CD4-positive, alpha-beta T cell treated with Interleukin-1 beta for 1 hour (primary cell): ENCODE measurements at places on chromosomes 11 and 22.

GRCh38 chr11:854601-855329, 12.1 kb downstream of the TSPAN4 start:
- no peak for DNase-seq

DNA sequence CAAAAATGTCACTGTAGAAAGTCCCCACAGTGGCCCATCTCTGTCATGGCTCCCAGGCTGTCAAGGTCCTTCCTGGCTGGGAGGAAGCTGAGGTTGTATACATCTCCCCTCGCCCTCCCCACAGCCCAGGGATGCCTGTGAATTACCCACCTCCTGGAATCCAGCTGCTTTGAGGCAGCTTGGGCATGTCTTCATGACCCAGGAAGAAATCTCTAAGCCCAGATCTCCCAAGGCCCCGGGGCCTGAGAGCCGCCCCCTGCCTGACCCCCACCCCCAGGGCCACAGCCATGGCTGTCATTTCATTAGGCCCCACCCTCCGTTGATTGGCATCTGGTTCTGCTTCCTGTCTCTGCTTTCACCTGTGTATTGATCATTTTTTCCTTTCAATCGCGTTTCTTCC, 207.5 kb downstream of the TBC1D22A start:
- DNase-seq = no peak

- no peak for DNase-seq
Observed at GRCh38 chr11:128653801-128654231, 40.1 kb upstream of the FLI1 start.

GRCh38 chr11:66339686-66340483, 3.7 kb upstream of the RIN1 start:
- DNase-seq = no peak

GRCh38 chr11:61679893-61680621, at the start of gene DAGLA:
DAGLA (plus strand) TSS chr11:61680391; CDS start chr11:61720156, 39,765 bp downstream.
- peak; percentile 73 for DNase-seq

DNA sequence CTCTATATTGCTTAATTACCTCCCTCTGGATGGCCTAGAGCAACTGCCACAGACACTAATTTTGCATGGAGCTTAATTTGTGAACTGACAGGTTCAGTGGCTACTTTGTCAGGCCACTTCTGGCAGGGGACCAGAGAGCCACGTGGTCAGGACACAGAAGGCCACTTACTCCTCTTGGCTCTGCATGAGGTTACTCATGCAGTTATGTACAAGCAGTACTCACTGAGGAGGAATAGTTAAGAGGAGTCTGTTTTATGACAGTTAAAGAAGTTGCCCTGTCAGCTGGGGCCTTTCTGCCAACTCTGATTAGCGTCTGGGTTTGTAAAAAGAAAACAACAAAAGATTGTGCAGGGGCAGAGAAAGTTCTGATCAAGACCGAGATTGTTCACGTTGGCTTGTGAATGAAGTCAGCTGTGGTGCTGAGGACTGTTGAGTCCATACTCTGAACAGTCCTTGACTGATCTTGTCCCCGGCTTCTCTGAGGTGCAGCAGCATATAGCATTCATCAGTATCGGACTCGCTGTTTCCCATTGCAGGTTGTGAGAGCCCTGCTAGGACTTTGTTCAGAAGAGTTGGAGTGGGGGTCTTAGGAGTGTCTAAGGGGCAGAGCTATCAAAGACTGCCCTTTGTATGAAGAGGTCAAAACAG, 41.4 kb downstream of the PPFIBP2 start:
- no peak for DNase-seq

DNA sequence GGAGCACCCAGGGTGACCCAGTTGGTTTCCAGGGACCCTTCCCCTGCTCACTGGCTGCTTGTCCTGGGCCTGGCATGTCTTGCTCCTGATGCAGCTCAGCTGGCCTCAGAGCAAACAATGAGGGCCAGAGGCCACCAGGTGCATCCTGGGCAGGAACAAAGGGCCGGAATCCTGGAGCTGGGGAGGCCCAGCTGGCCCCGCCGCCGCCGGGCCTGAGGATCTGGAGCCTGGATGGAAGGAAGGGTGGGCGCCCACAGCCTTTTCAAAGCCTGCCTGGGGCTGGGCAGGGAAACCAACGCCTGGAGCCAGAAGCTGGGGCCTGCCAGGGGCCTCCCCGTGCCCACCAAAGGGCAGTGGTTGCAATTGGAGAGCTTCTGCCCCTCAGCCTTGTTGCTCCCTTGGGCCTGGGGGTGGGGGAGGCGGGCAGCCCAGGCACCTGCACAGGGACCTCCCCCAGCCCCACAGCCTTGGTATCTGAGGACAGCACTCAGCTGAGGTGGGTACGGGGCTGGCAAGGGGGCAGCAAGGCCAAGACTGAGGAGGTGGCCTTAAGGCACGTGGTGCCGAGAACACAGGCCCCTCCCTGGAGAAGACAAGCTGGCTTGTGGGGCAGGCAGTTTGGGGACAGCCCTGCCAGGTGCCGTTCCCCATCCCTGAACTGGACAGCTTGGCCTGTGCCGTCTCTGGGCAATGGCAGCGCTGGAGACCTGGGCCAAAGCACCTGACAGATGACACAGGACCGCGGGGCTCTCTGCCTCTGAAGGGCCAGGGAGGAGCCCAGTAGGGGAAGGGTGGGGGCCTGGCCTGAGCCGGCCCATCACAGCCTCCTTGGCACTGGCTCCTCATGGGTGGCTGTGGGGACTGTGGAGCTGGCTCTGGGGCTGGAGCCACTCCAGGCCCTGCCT, 7.1 kb upstream of the ADORA2A start:
- DNase-seq = no peak

DNA sequence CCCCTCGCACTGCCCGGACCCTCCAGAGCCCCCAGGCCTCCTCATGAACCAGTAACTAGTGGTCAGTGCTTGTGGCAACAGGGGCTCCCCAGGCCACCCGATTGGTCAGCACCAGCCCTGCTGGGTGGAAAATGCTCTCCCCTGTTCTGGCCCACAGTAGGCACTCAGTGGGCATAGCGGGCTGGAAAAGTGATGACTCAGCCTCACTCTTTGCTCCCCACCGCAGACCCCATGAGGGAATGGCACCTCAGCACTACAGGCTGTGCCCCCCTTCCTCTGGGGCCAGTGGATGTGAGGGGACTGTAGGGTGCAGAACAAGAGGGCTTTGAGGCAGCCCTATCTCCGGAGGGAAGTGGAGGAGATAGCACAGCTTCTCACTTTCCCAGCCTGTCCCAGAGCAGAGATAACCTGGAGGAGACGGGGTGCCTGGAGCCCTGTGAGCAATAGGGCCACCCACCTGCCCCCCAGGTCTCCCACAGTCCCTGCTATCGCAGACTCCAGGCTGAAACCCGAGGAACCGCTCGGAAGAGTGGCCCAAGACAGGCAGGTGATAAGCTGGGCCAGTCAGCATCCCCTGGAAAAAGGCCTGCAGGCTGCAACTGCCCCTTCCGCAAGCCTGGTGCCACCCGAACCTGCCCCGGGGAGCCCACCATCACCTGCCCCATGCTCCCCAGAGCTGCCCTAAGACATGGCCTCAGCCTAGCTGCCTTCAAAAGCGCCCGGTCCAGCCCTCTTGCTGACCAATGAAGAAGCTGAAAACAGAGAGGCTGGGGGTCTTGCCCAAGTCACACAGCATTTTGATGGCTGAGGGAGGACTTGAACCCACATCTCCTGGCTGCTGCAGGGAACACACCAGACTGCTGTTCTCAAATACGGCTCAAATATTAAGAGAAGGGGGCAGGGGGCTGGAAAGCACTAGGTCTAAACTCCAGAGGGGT, 29.4 kb upstream of the PDGFB start:
- no peak for DNase-seq

- DNase-seq = no peak
Observed at GRCh38 chr22:45202333-45203149, 38.2 kb downstream of the KIAA0930 start.
